ENCODE measurements at places on chromosomes 1 and 21.
A peak's percentile ranks its signal among the peaks of the same experiment; 100 is the strongest.

DNA sequence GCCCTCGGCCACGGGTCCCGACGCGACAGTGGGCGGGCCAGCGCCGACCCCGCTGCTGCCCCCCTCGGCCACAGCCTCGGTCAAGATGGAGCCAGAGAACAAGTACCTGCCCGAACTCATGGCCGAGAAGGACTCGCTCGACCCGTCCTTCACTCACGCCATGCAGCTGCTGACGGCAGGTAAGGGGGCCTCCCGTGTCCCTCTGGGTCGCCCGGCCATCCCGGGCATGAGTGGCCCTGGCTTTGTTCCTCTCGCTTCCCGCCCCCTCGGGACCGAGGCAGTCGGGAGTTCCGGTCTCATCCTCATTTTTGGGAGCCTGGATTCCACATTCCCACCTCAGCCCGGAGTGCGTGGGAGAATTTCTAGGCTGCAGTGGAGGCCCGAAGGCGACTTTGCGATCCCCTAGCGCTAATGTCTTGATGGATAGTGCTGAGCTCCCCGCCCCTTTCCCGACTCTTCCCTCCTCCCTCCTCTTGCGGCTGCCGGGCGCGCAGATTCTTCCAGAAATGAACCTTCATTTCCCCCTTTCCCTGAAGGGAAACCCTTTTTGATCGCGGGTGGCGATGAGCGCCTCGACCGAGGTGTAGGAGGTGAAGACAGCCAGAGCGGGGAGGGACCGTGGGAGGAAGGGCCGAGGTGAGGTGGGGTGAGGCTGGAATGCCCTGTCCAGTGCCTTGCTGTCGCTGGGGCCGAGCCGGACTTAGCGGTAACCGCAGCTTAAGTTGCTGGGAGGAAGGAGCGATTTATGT is 705 bp downstream of the KHDRBS1 start:
- no peak for DNase-seq

- no peak for DNase-seq
These were observed 112.3 kb downstream of the CRYAA start for GRCh38 chr21:43280949-43281633.

GRCh38 chr1:50416150-50416527 is 7.1 kb downstream of the DMRTA2 start:
- no peak for DNase-seq

DNA sequence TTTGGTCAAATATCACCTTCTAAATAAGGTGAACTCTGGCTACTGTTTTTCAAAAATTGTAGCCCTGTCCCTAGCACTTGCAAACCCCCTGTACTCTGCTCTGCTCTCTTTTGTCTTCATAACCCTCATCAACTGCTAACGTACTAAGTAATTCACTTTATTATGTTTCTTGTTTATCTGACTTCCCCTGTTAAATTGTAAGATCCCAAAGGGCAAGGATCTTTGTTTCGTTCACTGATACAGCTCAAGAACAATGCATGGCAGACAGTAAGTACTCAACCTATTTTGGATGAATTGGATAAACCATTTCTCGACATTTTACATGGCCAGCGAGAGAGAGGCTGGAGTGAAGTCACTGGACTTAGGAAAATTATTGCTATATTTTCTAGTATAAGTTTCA is 46.9 kb downstream of the ATP5PF start:
- DNase-seq: no peak

GRCh38 chr1:203028784-203029553 is 2.7 kb downstream of the PPFIA4 start:
- DNase-seq: no peak

GRCh38 chr1:151553659-151554058 is 13.6 kb downstream of the TUFT1 start:
- peak; percentile 61 for DNase-seq

GRCh38 chr1:54404939-54405897 is 976 bp downstream of the SSBP3 start:
- no peak for DNase-seq

DNA sequence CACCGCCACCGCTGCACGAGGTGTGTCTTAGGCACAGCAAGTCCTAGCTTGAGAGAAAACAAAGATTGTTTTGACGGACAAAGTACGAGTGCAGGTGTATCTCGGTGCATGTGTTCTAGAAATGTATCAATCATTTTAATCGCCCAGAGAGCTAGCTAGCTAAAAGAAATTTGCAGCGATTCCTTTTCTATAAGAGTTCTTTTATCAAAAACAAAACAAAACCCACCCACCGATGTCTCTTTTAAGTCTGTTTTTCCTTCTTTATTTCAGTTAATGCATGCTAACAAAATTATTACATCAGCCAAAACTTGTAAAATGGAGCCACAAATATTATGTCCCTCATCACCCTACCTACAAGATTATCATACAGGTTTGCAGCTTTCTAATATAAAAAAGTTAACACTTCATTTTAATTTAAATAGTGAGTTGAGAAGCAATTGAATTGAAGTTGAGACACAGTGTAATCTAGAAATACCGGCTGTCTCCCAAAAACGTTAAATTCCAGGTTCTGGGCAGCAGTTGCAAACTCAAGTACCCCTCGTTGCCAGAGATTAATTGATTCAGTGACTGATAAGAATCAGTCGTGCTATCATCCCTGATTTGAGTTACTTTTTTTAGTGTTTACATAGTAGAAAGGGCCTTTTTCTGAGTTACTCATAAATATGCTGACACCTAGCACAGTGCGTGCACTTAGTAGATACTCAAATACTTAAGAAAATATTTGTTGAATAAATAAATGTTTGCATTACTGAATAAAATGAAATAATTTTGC is 1.5 kb upstream of the SYDE2 start:
- DNase-seq: no peak

- DNase-seq: no peak
These were observed 38.7 kb upstream of the BATF3 start for GRCh38 chr1:212738330-212738729.

DNA sequence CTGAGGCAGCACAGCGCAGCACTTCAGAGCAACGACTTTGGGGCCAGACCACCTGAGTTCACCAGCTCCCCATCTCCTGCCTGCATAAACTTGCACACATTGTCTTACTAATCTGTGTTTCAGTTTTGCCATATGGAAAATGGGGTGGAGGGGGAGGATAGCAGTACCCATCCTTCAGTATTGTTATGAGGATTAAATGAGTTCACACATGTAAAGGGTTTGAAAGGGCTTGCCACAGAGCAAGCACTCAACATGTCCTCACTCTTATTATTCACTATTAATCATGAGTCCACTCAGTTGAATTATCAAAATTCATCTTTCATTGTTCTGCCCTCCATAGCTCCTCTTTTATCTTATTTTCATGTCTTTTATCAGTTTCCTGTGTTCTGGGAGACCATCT is 40.1 kb upstream of the BMP8B start:
- no peak for DNase-seq

DNA sequence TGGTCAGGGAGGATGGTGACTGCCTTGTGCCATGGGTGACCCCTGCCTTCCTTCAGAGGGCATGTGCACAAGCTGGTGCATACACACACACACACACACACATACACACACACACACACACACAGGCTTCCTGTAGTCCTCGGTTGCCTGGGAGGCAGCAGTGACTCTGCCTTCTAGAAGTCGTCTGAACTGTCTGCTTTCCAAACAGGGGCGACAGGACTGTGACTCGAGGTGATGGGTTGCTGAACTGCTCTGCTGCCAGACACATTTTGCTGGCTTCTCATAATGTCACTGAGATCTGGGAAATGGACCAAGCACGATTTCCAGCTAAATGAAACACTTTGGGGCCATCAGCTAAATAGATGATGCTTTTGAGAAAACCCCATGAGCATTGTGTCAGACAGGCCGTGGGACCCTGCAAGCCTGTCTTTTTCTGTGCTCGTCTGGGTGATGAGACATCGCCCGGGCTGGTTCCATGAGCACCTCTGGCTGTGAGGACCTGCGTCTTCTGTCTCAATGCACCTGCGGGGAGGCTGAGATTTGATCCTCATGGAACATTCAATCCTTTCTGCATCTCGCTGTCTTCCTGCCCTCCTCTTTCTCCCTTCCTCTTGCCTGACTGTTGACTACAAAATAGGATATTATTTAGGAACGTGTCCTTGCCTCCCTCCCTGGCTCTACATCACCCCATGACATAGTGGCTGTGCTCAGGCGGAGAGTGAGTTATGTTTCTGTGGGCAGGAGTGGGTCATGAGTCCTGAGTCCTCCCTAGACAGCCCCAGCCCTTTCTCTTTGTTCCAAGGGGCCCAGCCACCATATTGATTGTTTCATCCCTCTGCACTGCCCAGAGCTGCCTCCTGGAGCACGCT is 436.8 kb downstream of the CAMTA1 start:
- DNase-seq: no peak

- DNase-seq: no peak
These were observed 9.5 kb downstream of the NOL9 start for GRCh38 chr1:6544831-6545230.

GRCh38 chr1:36306902-36307456 is 811 bp downstream of the SH3D21 start:
- DNase-seq: peak; percentile 83

GRCh38 chr1:99565606-99566289 is 80.2 kb upstream of the PALMD start:
- DNase-seq: no peak

GRCh38 chr1:200506471-200506870 is 96.6 kb upstream of the ZNF281 start:
- no peak for DNase-seq

DNA sequence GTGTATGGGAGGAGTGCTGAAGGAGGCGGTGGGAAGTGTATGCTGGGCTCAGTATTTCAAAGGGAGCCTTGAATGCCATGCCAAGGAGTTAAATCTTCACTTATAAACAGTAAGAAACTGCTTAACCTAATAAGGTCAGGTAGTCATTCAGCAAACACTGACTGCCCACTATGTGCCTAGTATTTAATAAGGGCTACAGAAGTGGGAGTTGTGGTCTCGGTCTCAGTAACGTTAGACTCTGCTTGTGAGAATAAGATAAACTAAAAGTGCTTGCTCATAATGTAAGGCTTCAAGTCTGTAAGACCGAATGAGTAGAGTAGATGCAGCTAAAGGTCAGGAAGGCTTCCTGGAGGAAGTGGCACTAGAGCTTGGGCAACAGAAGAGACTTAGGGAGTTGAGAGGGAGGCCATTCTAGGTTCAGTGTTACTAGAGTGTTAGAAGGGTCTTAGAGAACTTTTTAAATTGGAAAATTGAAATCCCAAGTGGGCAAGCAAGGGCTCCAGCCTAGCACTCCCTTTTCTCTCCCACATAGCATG is 6.0 kb downstream of the MARCKSL1 start:
- no peak for DNase-seq

DNA sequence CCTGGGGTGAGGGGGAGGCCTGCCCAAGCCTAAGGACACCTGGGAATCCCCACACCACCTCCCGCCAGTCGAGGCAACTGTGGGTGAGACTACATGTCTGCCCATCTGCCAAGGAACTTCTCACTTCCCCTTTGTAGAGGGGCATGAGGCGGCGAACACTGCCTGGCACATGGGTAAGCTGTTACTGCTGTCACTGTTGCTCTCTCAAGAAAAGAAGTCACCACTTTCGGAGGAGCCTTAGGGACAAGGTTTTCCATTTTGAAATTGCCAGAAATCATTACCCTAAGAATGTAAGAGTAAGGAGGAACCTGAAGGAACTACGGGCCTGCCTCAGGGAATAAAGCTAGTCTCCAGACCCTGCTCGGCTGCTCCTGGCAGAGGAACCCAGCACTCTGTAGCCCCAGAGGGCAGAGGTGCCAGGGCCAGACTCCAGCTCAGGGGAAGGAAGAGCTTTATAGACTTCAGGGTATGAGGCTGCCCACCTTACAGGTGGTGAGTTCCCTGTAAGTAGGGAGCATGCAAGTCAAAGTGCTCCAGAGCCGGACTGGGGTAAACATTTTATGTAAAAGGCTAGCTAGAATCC is 23.3 kb downstream of the SLC2A1 start:
- DNase-seq: no peak

- no peak for DNase-seq
These were observed 26.6 kb downstream of the ZBTB8OS start for GRCh38 chr1:32623775-32624174.

DNA sequence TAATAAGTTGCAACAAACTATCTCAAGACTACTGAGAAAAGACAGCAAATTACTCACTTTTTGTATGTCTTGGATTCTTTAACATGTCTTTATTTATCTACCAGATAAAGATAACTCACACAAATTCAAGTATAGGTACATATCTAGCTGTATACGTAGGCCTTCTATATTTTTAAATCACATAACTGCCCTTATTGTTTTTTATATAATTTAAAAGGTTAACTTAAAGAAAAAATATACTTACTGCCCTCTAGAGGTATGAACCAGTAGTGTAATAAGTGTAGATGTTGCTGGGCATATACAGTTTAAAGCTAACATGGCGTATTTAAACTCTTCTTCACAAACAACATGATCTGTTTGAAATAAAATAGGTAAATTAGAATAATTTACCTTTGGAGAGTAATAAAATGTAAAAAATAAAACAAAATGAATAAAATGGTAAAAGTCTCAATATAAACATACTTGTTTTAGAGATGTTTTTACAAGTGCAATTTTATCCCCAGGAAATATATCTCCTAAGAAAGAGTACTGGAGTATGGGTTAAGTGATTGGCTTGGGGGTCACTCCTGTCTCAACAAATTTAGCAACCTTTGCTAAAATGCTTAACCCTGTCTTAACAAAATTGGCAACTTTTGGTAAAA is 235.2 kb downstream of the KCNT2 start:
- DNase-seq: peak; percentile 25

GRCh38 chr1:241460098-241460873 is 59.3 kb downstream of the FH start:
- no peak for DNase-seq

DNA sequence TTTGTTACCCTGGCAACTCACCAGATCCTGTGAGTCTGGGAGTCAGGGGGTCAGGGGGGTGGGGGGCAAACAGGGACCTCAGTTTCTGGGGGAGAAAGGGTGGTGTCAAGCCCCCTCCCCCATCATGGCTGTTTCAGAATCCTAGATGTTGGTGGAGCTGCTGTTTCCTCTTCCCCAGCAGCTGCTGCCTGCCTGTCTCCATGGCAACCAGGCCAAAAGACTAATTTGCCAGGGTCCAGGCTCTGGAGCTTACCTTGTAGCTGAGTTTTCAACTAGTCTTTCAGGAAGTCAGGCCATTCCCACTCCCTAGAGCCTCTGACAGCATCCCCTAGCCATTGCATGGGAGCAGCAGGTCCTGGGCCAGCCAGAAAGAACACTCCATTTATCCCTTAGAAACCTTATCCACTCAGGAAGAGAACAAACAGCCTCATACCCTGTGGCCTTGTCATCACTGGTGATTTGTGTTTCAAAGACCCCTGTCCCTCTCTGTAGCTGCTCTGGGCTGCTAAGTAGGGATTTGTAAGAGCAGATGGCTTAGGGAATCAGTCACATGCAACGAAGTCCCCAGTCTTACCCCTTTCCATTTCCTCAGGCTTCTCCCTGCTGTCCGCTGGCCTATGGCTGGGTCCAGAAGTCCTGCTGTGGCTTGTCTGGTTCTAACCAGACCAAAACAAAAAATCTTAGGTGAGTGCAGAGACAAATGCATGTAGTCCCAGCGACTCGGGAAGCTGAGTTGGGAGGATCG is 21.5 kb upstream of the STMN1 start:
- no peak for DNase-seq

- no peak for DNase-seq
These were observed 14.0 kb upstream of the CTRC start for GRCh38 chr1:15424146-15424667.
